Activated CD4-positive, alpha-beta T cell treated with anti-CD3 and anti-CD28 coated beads, Interleukin-2, amount 50 U/mL, for 1 hour (primary cell): ENCODE measurements at places on chromosomes 3 and 15.

DNA sequence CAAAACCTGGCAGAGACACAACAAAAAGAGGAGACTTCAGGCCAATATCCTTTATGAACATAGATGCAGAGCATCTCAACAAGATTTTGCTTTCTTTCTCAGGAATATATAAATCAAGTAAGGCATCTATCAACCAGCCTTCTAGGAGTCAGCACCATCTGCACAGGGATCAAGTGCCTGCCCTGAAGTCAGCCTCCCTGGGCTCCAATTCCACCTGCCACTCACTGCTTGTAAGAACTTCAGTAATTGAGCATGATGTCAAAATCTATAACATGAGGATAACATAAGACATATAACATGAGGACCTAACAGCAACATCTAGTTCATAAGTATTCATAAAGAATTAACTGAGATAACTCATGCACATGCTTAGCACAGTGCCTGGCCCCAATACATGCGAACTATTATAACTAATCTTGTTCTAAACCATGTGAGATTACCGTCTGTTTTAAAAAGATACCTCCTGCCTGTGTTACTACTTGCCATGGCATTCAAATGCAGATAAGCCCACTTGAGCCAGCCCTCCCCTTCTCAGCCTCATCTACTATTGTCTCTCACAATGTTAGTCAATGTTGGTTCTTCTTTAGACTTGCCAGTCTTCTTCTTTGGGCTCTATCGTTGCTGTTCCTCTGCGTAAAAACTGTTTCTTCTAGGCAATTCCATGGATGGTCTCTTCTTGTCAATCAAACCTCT is 91.6 kb downstream of the PLD1 start:
- no peak for DNase-seq

- DNase-seq, result no peak
Observed at GRCh38 chr15:48888836-48889235, 10.9 kb downstream of the EID1 start.

DNA sequence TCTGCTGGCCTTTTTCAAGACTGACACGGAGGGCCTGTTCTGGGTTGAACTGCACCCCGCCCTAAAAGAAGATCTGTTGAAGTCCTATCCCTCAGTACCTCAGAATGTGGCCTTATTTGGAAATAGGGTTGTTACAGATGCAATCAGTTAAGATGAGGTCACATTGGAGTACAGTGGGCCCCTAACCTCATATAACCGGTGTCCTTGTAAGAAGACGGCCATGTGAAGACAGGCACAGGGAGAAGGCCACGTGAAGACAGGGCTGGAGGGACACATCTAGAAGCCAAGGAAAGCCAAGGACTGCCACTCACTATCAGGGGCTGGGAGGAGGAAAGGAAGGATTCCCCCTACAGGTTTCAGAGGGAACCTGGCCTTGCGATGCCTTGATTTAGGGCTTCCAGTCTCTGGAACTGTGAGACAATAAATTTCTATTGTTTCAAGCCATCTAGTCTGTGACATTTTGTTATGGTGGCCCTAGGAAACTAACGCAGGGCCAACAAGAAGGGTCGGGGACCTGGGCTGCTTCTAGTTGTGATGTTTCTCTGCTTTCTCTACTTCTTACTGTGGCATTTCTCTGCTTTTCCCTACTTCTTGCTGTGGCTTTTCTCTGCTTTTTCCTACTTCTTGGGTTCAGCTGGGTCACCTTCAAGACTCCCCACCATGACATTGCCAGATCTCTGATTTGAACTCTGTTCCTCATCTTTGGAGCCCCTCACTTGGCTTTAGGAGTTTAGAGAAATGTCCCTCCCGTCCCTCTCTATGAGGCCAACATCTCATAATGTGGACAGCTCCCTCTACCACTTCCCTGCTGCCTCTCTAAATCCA is 4.8 kb upstream of the CCDC174 start:
- DNase-seq, result no peak

DNA sequence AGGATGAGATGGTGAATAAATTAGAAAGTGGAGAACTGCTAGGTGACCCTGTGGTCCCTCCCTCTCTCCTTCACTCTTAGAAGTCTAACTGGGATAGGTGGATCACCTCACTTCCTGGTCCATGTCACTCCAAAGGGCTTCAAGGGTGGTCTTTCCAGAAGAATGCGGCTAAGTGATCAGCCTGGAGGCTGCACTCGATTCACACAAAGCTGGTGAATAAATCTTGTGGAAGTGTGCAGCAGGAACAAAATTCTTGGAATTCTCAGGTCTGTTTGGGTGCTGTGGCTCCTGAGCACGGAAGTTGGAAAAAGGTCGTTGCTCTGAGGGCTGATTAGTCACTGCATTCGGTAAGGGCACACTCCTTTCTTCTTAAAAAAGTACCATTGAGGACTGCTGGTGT is 46.3 kb downstream of the GASK1A start:
- no peak for DNase-seq

DNA sequence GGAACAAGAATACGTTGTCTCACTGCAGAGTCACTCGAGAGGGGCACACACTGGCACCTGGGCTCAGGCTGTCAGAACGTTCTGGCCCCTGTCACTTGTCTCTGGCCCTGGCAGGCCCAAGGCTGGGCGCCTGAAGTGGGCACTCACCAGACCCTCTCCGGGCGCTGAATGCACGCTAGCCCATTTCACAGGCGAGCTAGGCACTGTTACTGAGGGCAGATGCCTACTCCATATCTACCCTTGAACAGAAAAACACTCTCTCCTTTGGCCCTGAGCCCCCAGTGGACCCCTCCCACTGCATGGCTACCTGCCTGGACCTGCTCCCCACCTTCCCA is 42.3 kb upstream of the IQSEC1 start:
- DNase-seq, result no peak

GRCh38 chr15:98827217-98827616 is 178.9 kb downstream of the IGF1R start:
- DNase-seq, result no peak

GRCh38 chr3:45080824-45081223 is 54.7 kb downstream of the CLEC3B start:
- no peak for DNase-seq

DNA sequence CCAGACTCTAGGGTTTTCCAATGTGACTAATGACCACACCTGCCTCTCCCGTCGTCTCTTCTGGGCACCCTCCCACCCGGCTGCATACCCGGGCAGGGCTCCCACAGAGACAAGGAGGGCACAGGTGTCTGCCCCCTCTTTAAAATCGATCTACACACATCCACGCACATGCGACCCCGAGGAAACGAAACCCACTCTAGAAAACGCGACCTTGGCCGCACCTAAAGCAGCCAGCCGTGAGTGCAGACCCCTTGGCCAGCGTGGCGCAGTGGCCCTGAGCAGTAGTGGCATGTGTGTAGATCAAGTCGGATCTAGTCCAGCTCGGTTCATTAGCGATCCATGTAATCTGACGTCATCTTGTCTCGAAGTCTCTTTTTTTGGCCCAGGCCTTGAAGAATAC is 151.8 kb downstream of the NSMCE3 start:
- DNase-seq, result no peak

DNA sequence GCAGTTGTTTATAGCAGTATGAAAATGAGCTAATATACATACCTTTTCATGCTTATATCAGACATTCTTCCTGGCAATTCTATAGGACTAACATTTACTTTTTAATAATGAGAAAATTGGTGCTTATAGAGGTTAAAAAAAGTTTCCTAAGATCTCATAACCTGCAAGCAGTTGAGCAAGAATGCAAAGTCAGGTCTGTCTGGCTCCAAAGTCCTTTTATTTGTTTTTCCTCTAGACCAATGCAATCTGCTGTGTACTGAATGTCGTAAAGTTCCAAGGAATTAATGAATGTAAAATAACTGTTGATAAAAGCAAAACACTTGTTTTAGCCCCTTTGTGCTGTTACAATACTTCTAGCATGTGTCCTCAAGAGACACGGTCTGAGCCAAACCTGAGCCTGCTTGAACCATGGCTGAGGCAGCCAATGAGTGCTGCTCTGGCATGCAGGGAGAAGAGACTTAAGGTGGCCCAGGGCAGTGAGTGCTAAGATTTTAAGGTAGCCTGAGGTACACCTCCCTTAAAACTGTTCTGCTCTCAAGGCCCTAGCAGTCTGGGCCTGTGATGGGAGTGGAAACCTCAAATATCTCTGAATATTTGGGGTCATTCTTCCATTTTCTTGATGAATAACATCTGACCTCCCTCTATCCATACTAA is 555.1 kb upstream of the NAALADL2 start:
- DNase-seq, result no peak

DNA sequence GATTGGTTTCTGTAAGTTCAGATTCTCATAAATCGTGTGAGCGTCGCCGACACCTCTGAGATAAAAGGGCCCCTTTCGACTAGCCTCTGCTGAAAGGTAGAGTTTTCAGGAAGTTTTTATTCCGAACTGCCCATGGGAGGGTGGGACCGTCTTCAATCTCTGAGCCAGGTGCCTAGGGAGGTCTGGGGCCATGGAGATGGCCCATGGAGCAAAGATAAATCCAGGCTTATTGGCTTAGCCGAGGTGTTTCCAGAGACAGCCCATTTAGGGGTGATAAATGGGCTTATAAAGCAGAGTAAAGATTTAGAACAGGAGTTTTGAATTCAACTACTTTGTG is 442 bp downstream of the QTRT2 start:
- DNase-seq, result no peak

DNA sequence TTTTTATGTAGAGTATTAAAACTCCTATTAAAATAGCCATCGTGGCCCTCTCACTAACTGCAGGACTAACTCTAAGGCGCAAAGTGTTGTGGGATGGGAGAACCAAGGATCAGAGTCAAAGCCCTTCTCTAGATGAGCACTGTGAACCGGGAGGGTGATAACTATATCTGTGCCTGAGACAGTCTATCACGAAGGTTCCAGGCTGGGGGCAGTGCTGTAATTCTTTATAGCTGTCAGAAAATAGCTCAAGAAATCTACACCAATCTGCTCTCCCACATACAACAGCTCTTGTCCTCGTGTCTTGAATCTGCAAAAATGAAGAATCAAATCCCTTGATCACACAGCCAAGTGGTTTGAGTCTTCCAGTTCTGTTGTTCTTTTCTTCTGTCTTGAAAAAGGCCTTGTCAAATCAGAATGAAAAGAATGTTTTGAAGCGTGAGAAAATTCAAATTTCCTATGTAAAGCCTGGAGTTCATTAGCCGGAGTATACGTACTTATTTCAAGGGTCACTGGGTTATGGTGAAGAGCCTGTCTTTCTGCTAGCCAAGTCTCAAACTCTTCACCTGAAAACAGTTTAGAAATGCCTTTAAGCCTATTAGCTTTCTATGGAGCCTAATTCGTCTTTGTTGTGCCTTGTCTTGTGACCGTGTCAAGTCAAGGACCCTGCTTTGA is 185.3 kb upstream of the NECTIN3 start:
- no peak for DNase-seq

DNA sequence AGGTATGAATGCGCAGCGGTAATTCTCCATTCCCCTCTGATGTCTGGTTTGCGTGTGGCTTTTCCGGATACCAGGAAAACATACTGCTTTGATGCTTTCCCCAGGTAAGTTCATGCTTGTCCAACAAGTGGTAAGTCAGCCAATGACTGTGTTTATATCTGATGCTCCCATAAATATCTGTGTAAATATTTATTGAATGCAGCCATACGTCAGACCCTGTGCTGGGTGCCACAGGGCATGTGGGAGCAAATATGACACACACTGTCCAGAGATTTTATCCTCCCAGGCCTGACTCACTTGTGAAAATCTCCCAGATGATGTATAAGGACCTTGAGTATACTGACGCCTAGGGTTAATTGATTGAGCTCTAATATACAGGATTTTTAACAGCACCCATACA is 29.6 kb upstream of the CEMIP start:
- DNase-seq, result no peak

DNA sequence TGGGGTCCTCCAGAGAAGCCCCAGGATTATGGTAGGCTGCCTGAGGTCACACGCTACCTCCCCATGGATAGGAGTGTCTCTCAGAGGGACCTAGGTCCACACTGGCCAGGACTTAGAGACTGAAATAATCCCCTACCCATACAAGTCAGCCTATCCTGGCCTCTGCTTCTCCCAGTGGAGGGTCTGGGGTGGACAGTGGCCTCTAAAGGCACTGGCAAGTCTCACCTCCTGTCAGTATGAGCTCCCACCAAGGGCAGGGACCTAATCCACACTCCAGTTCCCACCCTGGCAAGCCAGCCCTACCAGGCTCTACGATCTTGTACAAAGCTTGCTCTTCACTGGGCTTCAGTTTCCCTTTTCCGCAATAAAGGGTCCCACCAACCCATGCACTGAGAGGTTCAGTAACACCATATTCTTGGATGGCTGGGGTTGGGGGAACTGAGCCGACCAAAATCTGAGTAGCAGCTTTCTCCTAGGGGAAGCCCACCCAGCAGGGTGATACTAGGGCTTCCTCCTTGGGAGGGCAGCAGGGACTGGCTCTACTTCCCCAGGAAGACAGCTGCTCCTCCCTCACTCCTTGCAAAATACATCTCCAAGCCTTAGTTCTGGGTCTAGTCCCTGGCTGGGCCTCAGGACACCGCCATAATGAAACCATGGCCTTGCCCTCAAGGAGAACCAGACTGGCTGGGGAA is 2.4 kb downstream of the CISH start:
- DNase-seq, result no peak

DNA sequence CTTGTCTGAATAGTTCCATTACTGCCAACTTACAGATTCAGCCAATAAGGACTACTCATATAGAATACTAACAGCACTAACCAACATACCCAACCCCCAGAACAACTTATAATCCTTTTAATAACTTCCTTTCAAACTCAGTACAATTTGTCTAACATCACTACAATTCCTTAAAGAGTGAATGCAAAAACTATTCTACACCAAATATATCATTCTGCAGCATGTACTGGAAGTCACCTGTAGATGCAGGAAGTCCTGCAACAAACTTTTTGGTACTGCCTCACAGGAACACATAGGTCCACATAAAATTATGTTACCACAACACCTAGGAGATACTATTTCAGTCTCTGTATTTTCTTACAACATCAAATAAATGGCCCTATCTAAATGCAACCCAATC is 2.1 kb downstream of the CCNL1 start:
- DNase-seq, result no peak

DNA sequence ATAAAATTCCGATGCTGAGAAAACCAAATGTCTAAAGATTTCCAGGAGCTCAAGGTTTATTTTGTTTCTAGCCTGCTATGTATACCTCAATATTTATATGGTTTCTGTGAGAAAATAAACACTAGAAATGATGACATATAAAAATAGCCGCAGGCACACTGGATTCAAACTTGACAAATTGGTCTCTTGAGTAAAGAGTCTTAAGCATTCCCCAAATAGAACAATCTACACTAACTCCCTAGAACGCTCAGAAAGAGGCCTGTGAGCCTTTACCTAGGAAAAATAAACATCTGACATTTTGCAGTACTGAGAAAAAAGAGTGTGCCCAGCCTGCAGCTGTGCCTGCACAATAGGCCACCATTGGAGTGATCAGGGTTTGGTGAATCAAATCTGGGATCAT is 75.2 kb downstream of the NEK10 start:
- DNase-seq, result no peak

GRCh38 chr3:95883801-95884200 is 930.6 kb upstream of the EPHA6 start:
- DNase-seq, result no peak
